ENCODE measurements at places on chromosomes 6 and 20.
A peak's percentile ranks its signal among the peaks of the same experiment; 100 is the strongest.

DNA sequence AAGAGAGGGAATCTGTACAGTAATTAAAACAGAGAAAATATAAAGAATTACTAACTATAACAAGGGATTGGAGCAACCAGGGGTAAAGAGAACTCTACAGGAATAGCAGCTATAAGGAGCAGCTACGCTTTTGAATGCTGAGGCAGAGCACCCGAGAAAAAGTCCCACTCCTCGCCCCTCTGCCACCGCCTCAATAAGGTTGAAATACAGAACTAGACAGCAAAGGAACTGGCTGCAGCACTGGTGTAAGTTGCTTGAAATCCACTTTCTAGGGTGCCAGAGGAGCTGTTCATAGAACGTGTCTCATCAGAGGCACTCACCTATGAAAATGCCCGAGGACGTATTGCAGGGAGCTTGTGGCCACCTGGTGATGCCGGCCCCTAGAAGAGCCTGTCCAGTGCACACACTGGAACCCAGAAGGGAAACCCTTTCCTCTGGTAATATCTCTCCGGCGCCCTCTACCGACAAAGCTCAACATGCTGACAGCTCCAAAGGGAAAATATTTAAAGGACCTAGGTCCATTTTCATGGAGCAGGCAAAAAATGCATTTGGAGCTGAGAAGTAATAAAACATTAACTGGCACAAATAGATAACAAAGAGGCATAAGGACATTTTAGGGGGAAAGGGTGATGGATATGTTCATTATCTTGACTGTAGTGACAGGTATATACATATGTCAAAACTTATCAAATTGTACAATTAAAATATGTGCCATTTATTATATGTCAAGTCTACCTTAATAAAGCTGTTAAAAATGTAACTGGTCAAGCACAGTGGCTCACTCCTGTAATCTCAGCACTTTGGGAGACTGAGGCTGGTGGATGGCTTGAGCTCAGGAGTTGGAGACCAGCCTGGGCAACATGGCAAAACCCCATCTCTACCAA, 137.4 kb upstream of the HDAC2 start:
- DNase-seq, result no peak

DNA sequence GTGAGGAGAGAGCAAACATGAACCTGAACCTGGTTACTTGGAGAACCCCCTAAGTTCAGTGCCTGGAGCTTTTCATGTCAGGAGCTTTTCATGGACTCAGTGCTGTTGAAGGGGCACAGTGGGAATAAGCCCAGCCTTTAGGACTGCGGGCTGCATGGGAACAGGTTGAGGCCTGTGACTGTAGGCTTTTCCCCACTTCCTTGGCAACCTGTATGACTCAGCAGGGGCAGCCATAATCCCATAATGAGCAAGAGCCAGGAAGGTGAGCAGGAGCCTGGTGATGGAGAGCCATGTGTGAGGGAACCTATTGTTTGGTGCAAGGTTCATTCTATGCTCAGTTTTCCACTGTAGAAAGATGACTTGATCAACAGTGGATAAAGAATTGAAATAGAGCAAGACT, 23.4 kb downstream of the MEP1A start:
- no peak for DNase-seq

- DNase-seq, result no peak
Observed at GRCh38 chr6:144008120-144008811, at the start of gene PLAGL1. Gene PLAGL1, minus strand, starts transcription at chr6:144008259. Its CDS starts 60,123 bp downstream, at chr6:143948136.

DNA sequence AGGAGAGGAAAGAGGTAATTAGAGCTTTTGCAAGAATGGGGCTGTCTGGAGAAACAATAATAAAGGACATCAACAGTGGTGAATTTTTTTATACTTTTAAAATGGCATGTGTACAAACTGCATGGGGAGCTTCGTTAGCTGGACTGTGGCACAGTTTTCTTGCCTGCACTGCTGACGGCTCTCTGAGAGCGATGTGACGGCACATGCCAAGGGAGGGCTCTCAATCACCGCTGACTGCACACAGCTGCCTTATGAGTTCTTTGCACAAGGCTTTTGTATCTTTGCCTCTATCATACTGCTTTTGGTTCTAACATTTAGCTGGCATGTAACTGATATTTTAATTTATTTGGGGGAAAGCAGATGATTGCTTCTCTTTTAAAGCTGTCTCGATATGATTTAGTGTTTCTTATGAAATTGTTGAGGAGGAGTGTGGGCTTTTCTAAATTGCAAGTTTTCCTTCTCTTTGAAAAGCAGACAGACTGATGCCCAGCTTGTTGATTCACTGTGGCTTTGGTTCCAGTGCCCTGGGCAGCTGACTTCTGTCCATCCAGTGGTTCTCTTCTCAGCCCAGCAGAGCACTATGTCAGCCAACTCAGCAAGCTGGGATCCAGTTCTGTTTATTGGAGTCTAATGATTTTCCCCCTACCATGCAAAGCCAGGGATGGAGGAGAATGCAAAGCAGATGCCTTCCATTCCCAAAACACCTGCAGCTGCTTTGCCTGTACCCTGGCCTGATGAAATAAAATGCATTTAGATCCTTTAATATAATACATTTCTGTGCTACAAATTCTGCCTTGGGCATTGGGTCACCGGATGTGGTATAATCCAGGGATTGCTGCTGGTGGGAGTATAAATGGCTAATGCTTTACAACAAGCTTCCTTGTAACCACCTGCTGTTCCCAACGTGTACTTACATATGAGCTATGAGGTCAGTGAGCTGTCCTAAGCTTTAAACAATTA, 323.9 kb downstream of the ZFAND3 start:
- DNase-seq, result no peak

DNA sequence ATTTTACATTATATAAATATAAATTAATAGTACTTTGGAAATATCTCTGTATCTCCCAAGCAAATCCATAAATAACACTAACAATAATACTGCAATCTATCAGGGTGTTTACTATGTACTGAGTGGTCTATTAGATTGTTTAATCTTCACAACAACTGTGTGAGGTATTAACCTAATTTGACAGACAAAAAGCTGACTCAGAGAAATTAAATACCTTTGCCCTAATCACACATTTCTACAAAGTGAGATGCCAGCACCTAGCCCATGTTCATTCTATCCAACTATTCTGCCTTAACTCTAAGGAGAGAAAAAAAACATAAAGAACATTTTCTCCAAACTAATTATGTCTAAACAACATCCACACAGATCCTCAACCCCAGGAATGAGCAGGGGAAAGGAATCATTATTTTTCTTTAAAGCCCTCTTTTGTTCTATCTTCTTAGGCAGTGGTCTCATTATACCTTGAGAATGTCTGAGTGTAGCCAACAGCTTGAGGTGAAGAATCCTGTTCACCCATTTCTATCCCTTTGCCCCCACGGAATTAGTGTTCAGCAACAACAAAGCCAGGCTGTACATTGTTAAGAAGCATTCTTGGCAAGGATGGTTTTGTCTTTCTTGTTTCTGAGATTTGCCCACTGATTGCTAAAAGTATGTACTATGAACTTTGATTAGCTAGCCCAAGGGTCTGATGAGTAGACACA, 42.7 kb downstream of the PRL start:
- DNase-seq, result no peak

DNA sequence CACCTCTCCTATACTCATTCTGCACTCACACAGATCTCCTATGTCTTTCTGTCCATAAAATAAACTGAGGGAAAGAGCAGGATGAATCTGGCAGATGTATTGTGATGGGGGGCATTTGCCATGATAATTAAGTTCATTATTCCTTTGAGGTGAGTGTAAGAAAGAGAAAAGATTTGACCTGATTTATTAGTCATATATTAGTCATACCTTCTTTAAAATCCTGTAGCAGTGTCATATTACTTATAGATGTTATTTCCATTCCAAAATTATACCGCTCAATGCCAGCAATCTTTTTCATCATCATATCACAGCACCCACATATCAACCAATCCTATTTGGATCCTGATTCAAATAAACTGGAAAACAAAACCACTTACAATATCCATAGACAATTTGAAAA, 733.3 kb upstream of the SLC35B3 start:
- no peak for DNase-seq

DNA sequence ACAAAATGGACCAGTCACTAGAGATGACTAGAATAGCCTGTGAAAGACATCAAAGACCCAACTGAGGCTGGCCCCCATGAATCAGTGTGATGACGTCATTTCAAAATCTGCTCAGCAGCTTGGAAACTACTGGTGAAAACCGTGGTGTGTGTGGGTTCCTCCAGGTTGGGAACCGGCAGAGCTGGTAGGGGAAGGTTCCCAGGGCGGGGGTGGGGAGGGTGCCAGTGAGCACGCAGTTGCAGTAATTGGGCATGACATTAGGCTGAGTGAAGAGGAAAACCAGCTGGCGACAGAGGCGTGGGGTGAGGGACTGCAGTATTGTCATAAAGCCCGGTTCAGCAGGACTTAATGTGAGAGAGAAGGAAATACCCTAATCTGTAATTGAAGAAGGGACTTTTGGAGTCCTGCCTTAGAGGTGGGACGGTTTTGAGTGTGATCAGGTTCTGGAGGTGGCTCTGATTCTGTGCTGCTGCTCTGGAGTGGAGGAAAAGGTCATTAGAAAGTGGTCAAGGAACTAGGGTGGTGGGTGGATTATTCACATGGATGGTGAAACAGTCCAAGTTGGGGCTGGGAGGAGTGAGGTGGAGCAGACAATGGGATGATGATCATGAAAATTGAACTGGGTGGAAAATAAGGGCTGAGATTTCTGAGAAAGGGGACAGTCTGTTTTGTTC, 52.0 kb upstream of the MTHFD1L start:
- peak; percentile 5 for DNase-seq

- no peak for DNase-seq
Observed at GRCh38 chr6:1215023-1215422, 96.9 kb upstream of the FOXQ1 start.

GRCh38 chr6:25389471-25389870, 110.3 kb downstream of the CARMIL1 start:
- no peak for DNase-seq

DNA sequence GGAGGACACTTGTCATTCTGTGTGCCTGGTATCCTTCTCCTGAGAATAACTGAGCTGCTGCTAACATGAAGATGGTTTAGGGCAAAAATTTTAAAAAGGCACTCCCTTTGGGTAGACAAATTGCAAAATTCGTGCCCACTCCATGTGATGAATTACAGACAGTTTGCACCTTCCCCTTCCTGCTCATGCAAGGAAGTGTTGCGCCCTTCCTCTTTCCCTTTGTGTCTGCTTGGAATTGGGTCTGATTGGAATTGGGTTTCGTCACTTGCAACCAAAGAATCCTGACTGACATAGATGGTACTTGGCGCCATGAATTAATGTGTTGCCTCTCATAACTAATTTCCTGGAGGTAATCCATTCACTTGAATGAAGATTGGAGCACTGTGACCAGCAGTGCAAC, 62.3 kb upstream of the SHLD1 start:
- DNase-seq, result no peak

Measured in stimulated activated CD4-positive, alpha-beta T cell treated with anti-CD3 and anti-CD28 coated beads, Interleukin-2, amount 100 ng/mL, for 4 hours (primary cell).